Small intestine (tissue), 16 donors: ENCODE measurements at places on chromosomes 2 and 18.
A peak's percentile ranks its signal among the peaks of the same experiment; 100 is the strongest.

GRCh38 chr18:9969247-9969646, 55.4 kb downstream of the VAPA start:
- DNase-seq: no peak

DNA sequence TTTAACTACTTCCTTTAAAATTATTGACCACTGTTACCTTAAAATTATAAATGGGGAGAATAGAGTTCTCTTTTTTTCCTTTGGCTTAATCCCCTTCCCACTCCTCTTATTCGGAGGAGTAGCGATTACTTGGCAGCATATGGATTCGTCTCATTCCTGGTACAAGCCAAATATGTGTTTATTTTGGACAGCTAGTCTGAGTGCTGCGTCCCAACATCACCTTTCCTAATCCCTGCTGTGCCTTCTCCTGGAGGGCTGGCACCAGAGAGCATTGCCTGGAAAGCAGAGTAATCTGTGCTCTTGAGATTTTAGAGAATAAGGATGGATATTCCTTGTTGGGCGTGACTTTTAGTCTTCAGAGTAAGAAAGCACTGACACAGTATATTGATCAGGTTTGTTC, 185.6 kb downstream of the AGAP1 start:
- DNase-seq: no peak

DNA sequence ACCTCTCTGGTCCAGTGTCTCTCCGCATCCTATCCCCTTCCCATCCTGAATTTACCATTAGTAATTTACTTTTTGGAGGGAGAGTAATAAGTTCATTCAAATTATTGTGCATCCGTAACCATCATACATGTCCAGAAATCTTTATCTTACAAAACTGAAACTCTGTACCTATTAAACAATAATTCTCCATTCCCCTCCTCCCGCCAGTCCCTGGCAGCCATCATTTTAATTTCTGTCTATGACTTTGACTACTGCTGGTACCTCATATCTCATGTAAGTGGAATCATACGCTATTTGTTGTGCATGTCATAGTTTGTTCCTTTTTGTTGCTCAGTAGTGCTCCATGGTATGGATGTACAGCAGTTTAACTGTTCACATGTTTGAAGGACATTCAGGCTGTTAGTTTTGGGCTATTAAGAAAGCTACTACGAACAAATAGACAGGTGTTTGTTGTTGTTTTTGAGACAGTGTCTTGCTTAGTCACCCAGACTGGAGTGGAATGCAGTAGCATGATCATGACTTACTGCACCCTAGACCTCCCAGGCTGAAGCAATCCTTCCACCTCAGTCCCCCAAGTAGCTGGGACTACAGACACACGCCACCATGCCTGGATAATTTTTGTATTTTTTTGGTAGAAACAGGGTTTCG, 2.0 kb downstream of the LIMS1 start:
- no peak for DNase-seq

DNA sequence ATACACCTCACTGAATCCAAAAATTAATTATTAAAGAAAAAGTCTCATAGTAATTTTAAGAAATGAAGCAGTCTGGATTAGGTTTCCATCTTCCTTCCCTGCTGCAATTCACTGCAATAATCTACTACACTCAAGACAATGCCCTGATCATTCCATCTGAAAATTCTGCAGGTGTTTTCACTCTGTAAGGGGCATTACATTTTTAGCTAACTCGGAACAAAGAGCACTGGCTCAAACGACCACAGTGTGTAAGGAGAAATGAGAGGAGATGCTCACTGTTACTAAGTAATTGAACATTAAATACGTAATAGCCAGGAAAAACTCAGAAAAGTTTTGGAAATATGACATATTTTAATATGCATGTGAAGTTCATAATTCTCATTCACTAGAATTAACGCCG, 1.3 kb downstream of the B4GALT6 start:
- no peak for DNase-seq

- no peak for DNase-seq
Measured at GRCh38 chr18:11663439-11664029, 25.5 kb upstream of the GNAL start.

DNA sequence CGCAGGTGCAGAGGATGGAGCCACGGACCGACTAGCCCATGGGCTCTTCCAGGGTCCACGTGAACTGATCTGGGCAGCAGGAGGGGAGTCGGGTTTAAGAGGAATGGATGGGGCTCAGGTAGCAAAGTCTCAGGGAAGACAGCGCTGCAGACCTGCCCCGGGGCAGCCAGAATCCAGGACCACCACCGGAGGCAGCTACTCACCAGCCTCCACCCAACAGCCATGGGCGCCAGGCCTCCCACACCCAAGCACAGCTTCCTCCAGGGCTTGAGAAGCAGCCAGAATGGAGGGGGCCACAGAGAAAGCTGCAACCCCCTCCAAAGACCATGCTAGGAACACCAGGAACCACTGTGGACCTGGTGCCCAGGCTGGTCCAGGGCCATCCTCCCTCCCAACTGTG, 164.3 kb downstream of the TWIST2 start:
- DNase-seq: no peak

DNA sequence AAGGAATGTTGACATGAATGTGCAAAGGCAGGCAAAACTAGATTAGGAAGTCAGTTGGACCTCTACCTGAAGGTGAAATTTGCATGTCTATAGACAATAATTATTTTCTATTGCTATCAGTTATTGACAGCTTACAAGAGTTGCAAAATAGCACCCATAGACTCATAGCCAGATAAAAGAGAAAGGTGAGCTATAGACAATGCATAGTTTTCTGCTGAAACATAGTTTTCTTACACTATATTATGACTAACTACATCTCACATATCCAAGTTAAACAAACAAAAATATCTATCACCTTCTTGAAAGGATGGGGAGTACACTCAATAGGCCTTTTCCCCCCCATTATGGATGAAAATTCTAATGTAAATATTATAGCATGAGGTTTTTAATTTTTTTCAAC, 305.0 kb downstream of the PTH2R start:
- DNase-seq: no peak

- no peak for DNase-seq
Measured at GRCh38 chr18:55967019-55967418, 379.0 kb upstream of the TCF4 start.

DNA sequence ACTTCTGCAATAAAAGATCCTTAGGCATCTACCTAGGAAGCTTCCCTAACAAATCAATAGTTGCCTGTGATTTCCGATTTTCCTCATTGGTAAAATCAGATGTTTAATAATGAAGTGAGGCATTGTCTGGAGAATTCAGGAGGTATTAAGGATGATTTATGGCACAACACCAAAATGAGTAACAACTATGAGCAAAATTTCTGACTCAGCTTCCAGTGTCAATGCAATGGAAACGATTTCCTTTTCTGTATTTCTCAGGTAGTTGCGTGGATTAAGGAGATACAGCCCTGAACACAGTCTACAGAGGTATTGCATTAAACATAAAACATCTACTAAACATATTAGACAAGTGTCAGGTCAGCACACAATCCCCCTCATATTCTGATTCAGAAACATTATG, 99.5 kb downstream of the EPB41L3 start:
- no peak for DNase-seq

DNA sequence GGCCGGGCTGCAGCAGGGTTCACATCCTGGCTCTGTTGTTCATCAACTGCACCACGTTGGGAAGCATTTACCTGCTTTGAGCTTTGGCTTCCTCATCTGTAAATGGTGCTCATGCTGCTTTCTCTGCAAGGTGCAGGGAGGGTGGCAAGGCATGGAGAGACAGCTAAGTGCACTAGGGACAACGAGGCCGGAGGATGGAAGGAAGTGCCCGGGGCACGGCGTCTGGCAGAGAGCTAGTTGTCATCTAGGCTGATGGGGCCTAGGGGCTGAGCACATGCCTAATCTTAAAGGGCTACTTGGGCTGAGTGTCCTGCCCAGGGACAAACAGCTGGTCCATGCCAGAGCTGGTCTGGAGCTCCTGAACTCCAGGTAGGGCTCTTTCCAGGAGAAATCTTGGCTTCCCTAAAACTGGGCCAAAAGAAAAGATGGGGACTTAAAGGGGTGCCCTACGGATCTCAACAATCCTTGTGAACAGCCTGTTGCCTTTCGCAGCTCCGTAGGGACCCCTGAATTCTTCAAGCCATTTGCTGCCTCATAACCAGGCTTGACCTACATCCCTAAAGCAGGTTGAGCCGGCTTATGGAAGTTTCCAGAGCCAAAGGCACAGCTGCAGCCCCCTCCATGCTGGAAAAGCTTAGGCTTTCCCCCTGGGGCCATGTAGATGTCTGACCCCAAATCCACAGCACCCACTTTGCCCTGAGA, 130.8 kb downstream of the SMAD7 start:
- no peak for DNase-seq

- DNase-seq: peak; percentile 87
Measured at GRCh38 chr2:20611077-20611843, 39.6 kb downstream of the HS1BP3 start.

DNA sequence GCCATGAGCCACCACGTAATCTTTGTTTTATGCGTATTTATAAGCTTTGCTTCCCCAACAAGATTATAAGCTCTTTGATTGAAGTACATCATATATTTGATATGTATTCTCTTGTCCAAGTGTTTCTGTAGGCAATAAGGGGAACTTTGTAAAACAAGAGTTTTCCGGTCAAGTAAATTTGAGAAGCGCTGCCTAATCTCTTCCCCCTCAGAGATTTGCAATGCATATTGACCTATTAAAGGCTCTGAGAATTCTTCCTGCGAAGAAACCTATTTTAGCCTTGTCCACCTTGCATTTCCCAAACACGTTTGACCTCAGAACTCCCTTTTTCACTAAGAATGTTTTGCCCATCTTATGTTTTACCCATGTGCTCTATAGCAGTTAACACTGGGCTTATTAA, 26.9 kb upstream of the CASP10 start:
- no peak for DNase-seq

GRCh38 chr18:36672437-36673344, 156.1 kb downstream of the TPGS2 start:
- DNase-seq: no peak

DNA sequence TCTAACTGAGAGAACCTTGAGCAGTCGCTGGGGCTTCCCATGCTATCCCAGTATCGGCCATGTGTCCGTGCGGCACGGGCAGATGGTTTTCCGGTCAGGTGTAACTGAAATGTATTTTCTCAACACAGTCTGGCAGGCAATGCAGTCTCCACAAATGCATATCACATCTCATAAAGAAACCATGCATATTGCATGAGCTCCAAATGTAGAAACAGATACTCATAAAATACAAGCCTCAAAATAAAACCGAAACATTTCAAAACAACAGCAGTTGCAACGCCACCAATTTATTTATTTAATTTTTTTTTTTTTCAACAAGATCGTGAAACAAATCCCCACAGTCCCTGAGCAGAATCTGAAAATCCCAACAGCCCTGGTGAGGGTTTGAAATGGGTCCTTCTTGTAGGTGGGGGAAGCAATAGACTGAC, 299.4 kb downstream of the LPIN1 start:
- DNase-seq: no peak

GRCh38 chr2:197994751-197995150, 190.4 kb downstream of the PLCL1 start:
- DNase-seq: no peak

GRCh38 chr2:168530982-168531622, 75.0 kb downstream of the CERS6 start:
- DNase-seq: no peak

DNA sequence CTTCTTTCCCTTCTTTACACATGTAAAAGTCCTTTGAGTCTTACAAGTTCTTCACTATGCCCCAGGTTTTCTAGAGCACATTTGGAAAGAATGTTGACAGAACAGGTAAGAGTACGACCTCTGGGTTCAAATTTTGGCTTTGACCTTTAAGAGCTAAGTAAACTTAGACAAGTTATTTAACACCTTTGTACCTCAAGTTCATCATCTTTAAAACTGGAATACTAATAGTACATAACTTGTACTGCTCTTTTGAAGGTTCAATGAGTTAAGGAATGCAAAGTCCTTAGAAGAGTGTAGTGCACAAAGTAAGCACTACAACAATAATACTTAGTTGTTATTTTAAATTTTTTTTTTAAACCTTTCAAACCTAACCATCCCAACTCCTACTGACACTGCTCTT, 156.6 kb downstream of the TMEFF2 start:
- no peak for DNase-seq

GRCh38 chr2:113979191-113980128, 89.6 kb downstream of the ACTR3 start:
- no peak for DNase-seq

GRCh38 chr2:232779465-232779864, 3.1 kb upstream of the KCNJ13 start:
- DNase-seq: no peak

DNA sequence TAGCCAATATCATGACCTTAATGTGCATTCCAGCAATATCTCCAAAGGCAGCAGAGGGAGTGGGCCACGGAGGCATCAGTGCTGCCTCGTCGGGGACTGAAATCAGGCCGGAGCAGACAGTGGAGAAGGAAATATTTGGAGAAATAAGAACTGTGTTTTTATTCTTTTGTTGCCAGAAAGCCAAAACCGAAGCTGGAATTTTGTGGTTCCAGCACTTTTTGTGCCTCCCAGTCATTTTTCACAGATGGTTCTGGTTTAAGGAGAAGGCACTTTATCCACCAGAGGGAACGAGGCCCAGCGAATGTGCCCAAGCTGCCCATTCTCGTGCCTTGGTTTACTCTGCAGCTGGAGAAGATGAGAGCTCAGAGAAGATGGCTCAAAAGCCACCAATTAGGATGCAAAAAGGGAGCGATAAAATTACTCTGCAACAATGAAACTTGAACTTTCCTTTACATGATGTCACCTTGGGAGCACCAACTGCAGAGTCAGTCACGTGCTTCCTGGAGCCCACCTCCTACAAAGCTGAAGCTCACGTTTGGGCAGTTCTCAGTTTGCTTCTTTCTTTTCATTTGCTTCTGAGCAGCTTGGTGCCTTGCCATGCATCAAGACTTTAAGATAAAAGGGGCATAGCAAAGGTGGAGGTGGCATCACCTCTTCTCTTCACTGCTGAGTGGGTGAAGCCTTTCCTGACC, 288.7 kb downstream of the LPIN1 start:
- no peak for DNase-seq

DNA sequence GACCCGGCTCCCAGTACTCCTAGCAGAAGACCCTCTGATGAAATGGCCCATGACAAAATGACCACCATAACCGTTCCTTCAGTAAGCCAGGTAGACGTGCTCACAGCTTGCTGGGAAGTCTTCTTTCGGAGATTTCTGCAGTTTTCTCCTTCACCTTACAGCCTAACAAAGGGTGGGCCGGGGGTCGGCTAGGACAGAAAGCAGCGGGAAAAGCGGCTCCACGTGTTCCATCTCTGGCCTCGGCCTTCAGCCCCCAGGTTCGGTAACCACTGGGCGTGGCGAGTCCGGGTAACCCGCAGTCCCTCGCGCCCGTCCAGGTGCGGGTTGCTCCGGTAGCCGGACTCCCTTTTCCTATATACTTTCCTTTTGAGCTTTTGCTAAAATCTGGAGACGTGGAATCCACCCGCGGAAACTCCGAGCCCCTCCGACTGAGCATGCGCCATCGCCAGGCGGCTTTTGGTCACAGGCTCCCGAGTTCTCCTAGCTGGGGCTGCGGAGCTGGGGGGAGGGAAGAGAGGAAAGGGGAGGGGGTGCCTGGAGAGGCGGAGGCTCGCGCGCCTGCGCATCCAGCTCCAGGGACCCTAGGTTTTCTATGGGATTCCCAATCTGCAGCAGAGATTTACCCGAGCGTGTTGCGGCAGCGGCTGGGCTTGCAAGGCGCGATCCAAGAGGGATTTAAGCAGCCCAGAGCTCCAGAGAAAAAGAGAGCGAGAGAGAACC, at the start of gene VSNL1:
Gene VSNL1, plus strand, starts transcription at position 604 of the 720 bp plus-strand sequence. CDS start 51,379 bp downstream, outside the sequence.
- DNase-seq: peak; percentile 88
